Mesenchymal stem cell (in vitro differentiated cells and primary cell): ENCODE measurements at places on chromosomes 5 and 9.

- DNase-seq = no peak
These were observed 25.4 kb downstream of the BOD1 start for GRCh38 chr5:173591056-173591514.

- DNase-seq = no peak
These were observed 63.7 kb downstream of the CXXC5 start for GRCh38 chr5:139711906-139712224.

DNA sequence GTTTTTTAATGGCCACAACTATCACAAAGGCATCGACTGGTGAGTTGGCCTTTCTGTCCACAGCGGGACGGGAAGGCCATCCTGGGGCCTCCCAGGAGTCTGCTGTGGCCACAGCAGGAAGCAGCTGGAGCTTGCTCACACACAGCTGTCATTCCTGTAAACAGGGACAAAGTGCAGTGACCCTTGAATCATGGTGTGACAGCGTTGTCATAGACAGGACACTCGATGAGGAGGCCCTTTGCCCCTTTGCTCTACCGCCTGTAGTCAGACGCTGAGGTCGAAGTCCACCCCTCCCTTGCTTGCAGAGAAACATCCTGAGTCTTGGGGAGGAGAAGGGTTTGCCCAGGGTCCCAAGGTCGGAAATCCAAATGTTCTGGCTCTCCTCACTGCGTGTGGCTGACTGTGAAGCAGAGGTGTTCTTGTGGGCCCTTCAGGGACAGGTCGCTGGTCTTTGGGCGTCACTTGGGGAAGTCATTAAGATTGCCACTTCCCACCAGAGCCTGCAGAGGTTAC lies 35.1 kb downstream of the NDST1 start:
- DNase-seq = peak; percentile 65

- no peak for DNase-seq
These were observed 48.6 kb upstream of the RNU6ATAC start for GRCh38 chr9:134212809-134213507.

- peak; percentile 33 for DNase-seq
These were observed 707 bp downstream of the PIP5K1B start for GRCh38 chr9:68705531-68706362.

- DNase-seq = no peak
These were observed 379.4 kb downstream of the SEMA5A start for GRCh38 chr5:9166202-9167112.
